ENCODE measurements at places on chromosomes 5 and 9. TPM values are rescaled to one million over a fixed set of nuclear protein-coding genes. Genes with fewer than 3 reads are reported as not detected.

- H3K4me3 ChIP-seq, result no peak overlapping the region
- DNase-seq, result no peak
- no peaks in the 10 kb centered on the region for H3K4me1 ChIP-seq
These were observed 145.0 kb downstream of the SLC24A2 start for GRCh38 chr9:19643875-19644274.

- peaks cover 26% of the 10 kb centered on the region for H3K4me1 ChIP-seq
- no peak overlapping the region for H3K4me3 ChIP-seq
- H3K27me3 ChIP-seq, result no peaks in the 10 kb centered on the region
- no peak overlapping the region for H3K27ac ChIP-seq
- H3K36me3 ChIP-seq, result no peaks in the 10 kb centered on the region
These were observed 56.1 kb downstream of the MED27 start for GRCh38 chr9:132023419-132024180.

DNA sequence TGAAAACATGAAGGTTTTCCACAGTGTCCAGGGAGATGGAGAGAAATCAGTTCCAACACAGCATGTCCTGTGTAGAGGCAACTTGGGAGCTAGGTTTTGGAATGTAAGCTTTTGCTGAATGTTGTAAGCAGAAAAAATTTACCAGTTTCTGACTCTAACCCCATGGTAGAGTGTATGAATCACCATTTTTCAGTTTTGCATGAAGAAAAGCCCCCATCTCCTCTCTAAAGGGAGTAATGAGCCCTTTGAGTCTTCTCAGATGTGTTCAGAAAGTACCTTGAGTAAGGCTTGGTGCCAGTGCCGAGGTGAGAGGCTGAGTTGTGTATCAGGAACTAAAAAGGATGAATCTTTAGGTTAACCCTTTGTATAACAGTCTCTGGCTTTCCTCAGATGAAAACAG, 96.2 kb downstream of the ADRB2 start:
- H3K27ac ChIP-seq, result no peak overlapping the region
- no peak overlapping the region for H3K4me3 ChIP-seq
- no peaks in the 10 kb centered on the region for H3K27me3 ChIP-seq
- no peaks in the 10 kb centered on the region for H3K36me3 ChIP-seq
- DNase-seq, result no peak

GRCh38 chr5:6235726-6236125, 142.6 kb downstream of the MED10 start:
- H3K27me3 ChIP-seq, result no peaks in the 10 kb centered on the region
- H3K4me3 ChIP-seq, result no peak overlapping the region
- no peaks in the 10 kb centered on the region for H3K4me1 ChIP-seq
- DNase-seq, result no peak
- H3K36me3 ChIP-seq, result no peaks in the 10 kb centered on the region
- H3K27ac ChIP-seq, result no peak overlapping the region

DNA sequence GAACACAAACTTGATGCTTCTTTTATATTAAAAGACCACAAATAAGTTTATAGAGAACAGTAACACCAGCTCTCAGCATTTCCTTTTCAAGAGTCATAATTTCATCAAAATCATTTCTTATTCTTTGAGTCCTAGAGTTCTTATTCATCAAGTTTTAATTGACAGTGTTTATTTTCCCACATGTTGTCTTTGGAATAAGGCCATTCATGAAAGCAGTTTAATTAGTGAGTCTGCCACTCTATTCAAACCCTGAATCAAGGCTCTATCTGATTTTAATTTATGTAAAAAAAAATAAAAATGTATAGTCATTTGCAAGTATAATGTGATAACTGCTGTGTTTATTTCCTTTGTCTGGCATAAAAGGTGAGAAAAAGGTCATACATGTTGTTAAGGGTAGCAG, 176.7 kb downstream of the PARP8 start:
- DNase-seq, result no peak
- peaks cover 2% of the 10 kb centered on the region for H3K36me3 ChIP-seq
- H3K4me3 ChIP-seq, result no peak overlapping the region

GRCh38 chr9:133584559-133585476, 24.4 kb downstream of the FAM163B start:
- H3K27me3 ChIP-seq, result peaks cover 17% of the 10 kb centered on the region
- no peak overlapping the region for H3K4me3 ChIP-seq
- H3K27ac ChIP-seq, result no peak overlapping the region
- peaks cover 26% of the 10 kb centered on the region for H3K4me1 ChIP-seq

DNA sequence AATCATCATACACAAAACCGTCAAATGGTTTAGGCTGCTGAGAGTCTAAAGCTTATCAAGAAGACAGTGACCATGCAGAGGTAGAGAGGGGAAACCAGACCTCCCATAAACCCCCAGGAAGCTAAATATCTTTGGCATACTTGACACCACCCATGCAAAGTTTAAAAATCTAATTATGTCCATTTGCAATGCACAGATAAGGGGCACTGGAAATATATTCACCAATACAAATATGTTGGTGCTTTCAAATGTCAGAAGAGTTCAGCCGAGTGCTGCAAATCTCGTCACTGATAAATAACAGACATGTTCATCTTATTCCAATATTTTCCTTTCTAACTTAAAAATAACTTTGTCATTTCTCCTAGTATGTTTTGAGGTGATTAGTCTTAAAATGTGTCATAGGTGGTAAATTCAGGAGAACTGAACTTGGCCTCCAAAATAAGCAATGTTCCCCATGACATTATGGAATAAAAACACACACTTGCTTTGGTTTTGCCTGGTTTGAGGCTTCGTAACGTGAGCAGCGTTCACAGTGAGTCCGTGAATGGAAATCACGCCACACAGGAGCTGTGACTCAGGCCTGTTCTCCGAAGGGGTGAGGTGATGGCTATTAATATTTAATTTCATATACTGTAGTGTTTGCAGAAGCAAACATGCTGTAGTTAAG, 182.2 kb downstream of the AOPEP start:
- no peaks in the 10 kb centered on the region for H3K36me3 ChIP-seq
- H3K27ac ChIP-seq, result peak overlapping the region; percentile 55
- DNase-seq, result no peak
- no peak overlapping the region for H3K4me3 ChIP-seq

DNA sequence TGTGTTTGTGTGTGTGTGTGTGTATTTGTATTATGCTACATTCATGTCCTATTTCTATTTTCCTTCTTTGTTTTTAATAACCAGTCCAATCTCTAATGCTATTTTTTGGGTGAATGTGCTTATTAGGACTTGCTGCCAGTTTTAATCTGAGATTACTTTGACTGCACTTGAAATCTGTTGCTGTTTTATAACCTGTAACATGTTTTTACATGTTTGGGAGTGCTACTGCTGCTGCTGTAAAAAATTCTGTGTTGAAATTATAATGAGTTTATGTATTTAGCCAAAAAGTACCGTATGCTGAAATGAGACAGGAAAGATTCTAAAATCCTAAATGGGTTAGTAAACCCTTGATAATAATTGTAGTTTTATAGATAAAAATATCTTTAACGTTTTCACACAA, 104.7 kb upstream of the SSBP2 start:
- H3K4me3 ChIP-seq, result peak overlapping the region; percentile 13
- H3K4me1 ChIP-seq, result no peaks in the 10 kb centered on the region
- DNase-seq, result no peak

GRCh38 chr9:98101416-98101815, 17.6 kb downstream of the TRIM14 start:
- no peaks in the 10 kb centered on the region for H3K27me3 ChIP-seq
- no peak for DNase-seq
- H3K4me3 ChIP-seq, result no peak overlapping the region
- no peaks in the 10 kb centered on the region for H3K4me1 ChIP-seq
- H3K27ac ChIP-seq, result no peak overlapping the region

GRCh38 chr5:59786334-59786805, 107.2 kb downstream of the PDE4D start:
- no peak overlapping the region for H3K27ac ChIP-seq
- H3K36me3 ChIP-seq, result no peaks in the 10 kb centered on the region
- H3K4me3 ChIP-seq, result no peak overlapping the region
- DNase-seq, result no peak
- no peaks in the 10 kb centered on the region for H3K4me1 ChIP-seq
- H3K27me3 ChIP-seq, result no peaks in the 10 kb centered on the region

- H3K27me3 ChIP-seq, result no peaks in the 10 kb centered on the region
- no peak for DNase-seq
- H3K36me3 ChIP-seq, result no peaks in the 10 kb centered on the region
- no peak overlapping the region for H3K27ac ChIP-seq
- peaks cover 13% of the 10 kb centered on the region for H3K4me1 ChIP-seq
- peak overlapping the region; percentile 54 for H3K4me3 ChIP-seq
These were observed 4.3 kb upstream of the SQSTM1 start for GRCh38 chr5:179816401-179816795.

DNA sequence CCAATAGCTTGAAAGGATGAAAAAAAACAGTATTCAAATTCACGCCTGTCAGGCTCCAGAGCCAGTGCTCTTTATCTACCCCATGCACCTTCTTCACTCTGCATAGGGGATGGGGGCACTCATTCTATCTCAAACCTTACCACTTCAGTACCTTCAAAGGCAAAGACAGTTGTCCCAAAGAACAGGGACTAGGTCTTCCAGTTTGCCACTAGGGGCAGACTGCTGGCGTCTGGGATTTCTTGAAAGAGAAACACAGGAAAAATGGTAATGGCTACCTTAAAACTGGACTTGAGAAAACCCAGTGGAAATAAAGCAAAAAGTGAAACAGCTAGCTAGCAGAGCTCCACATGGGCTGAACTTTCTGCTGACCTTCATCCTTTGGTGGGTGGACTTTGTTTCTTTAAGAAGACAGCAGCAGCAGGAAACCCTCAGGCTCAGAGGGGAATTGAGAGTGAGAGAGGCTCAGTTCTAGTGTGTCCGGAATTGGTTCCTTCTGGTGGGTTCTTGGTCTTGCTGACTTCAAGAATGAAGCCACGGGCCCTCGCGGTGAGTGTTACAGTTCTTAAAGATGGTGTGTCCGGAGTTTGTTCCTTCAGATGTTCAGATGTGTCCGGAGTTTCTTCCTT, 41.0 kb upstream of the SLC36A1 start:
- H3K4me3 ChIP-seq, result no peak overlapping the region
- H3K4me1 ChIP-seq, result no peaks in the 10 kb centered on the region
- no peaks in the 10 kb centered on the region for H3K27me3 ChIP-seq
- DNase-seq, result no peak
- no peak overlapping the region for H3K27ac ChIP-seq

DNA sequence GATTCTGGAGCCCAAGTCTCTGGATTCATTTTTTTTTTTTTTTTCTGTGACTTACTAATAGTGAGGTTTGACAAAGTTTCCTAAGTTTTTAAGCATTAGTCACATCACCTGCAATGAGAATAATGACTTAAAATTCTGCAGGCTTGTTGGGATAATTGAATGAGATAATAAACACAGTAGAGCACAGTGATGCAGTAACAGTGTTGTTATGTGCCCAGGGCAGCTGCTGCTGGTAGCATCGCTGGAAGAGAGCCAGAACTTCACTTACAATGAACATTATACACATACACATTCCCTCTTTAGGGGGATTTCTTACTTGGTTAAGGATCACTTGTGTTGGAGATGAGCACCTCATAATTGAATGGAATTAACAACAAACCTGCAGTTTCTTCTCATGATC, 78.9 kb downstream of the ALDH7A1 start:
- no peaks in the 10 kb centered on the region for H3K36me3 ChIP-seq
- no peak overlapping the region for H3K4me3 ChIP-seq
- peaks cover 26% of the 10 kb centered on the region for H3K4me1 ChIP-seq
- no peaks in the 10 kb centered on the region for H3K27me3 ChIP-seq
- H3K27ac ChIP-seq, result no peak overlapping the region
- no peak for DNase-seq

GRCh38 chr5:150313921-150314716, 11.4 kb upstream of the ARSI start:
- DNase-seq, result no peak
- no peak overlapping the region for H3K4me3 ChIP-seq
- no peaks in the 10 kb centered on the region for H3K4me1 ChIP-seq
- no peaks in the 10 kb centered on the region for H3K36me3 ChIP-seq

- H3K27me3 ChIP-seq, result peaks cover 4% of the 10 kb centered on the region
- DNase-seq, result no peak
These were observed 46.7 kb downstream of the ROR2 start for GRCh38 chr9:91903126-91903911.

DNA sequence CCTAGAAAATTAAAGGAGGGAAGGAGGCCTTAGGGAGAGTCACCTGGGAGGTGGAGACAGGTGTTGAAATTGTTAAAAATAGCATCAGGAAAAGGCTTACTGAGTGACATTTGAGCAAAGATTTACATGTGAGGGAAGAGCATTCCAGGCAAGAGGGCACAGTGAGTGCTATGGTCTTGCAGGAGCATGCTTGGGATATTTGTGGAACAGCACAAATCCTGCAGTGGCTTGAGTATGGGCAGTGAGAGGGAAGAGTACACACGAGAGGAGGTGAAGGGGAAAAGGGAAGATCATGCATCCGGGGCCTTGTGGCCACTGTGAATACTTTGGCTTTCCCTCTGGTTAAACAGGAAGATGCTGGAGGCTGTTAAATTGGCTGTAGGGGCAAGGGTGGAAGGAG, 36.6 kb downstream of the ACER2 start:
- H3K4me3 ChIP-seq, result no peak overlapping the region
- H3K36me3 ChIP-seq, result peaks cover 27% of the 10 kb centered on the region
- no peaks in the 10 kb centered on the region for H3K4me1 ChIP-seq
- no peaks in the 10 kb centered on the region for H3K27me3 ChIP-seq
- H3K27ac ChIP-seq, result no peak overlapping the region

DNA sequence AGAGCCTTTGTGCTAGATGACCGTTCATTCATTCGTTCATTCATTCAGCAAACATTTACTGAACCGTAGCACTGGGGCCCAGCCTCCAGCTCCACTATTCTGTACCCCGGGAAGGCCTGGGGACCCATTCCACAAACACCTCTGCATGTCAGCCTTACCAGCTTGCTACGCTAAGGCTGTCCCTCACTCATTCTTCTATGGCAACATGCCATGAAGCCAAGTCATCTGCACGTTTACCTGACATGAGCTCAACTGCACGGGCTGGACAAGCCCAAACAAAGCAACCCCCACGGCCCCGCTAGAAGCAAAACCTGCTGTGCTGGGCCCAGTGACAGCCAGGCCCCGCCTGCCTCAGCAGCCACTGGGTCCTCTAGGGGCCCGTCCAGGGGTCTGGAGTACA, 6.0 kb downstream of the CEL start:
- no peaks in the 10 kb centered on the region for H3K4me1 ChIP-seq
- H3K4me3 ChIP-seq, result no peak overlapping the region
- no peaks in the 10 kb centered on the region for H3K36me3 ChIP-seq
- no peak for DNase-seq

- DNase-seq, result no peak
- no peaks in the 10 kb centered on the region for H3K4me1 ChIP-seq
- H3K27me3 ChIP-seq, result no peaks in the 10 kb centered on the region
- peaks cover 48% of the 10 kb centered on the region for H3K36me3 ChIP-seq
- H3K4me3 ChIP-seq, result no peak overlapping the region
- H3K27ac ChIP-seq, result no peak overlapping the region
These were observed 28.7 kb downstream of the TPPP start for GRCh38 chr5:664343-664993.

The MARCOL gene
- not detected for total RNA-seq

The ZDHHC11B gene
- total RNA-seq, result 6.2 TPM

The PCDHB4 gene
- 2.2 TPM for total RNA-seq

The SLC6A19 gene
- not detected for total RNA-seq

The NEURL1B gene
- 16.1 TPM for total RNA-seq

The SARDH gene
- 0.32 TPM for total RNA-seq

The TMEM203 gene
- 42.9 TPM for total RNA-seq

The FOXD4L6 gene
- total RNA-seq, result not detected

The LVRN gene
- total RNA-seq, result not detected

The PPP3R2 gene
- not detected for total RNA-seq

Measured in heart left ventricle (tissue), 16 donors.